ENCODE measurements at places on chromosomes 4 and X.

DNA sequence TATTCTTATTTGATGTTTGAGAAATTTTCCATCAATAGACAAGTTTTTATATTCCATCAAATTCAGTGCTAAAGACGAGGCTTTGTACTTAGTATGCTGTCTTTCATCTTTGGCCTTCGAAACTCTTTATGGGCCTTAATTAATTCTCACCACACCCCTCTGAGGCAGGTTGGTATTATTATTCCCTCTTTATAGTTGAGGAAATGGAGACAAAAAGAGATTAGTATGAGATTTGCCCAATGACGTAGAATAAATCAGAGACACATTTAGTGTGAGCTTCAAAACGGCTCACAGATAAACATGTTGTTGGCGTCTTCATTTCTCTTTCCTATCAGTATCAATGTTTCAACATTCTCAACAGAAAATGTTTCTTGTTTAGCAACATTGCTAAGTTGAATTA is 35.9 kb upstream of the PTPN13 start:
- DNase-seq, result no peak

DNA sequence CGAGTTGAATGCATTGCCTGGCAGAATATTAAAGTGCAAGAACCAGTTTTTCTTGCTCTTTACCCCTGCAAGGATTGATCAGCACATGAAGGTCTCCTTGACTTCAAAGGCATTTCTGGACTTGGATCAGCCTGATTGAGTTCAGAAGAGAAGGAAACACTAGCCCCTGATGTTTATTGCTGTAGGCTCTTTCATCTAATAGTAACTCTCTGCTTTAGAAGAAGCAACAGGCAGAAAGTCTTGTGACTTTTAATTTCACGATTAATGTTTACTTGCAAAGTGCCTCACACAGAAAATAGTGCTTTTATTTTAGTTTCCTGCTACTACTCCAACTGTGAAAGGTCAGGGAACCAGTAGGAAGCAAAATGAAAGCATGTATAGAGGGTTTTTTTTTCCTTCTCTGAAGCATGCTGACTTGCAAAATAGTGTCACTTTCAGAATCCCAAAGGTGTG is 69.1 kb downstream of the PCDH7 start:
- no peak for DNase-seq

DNA sequence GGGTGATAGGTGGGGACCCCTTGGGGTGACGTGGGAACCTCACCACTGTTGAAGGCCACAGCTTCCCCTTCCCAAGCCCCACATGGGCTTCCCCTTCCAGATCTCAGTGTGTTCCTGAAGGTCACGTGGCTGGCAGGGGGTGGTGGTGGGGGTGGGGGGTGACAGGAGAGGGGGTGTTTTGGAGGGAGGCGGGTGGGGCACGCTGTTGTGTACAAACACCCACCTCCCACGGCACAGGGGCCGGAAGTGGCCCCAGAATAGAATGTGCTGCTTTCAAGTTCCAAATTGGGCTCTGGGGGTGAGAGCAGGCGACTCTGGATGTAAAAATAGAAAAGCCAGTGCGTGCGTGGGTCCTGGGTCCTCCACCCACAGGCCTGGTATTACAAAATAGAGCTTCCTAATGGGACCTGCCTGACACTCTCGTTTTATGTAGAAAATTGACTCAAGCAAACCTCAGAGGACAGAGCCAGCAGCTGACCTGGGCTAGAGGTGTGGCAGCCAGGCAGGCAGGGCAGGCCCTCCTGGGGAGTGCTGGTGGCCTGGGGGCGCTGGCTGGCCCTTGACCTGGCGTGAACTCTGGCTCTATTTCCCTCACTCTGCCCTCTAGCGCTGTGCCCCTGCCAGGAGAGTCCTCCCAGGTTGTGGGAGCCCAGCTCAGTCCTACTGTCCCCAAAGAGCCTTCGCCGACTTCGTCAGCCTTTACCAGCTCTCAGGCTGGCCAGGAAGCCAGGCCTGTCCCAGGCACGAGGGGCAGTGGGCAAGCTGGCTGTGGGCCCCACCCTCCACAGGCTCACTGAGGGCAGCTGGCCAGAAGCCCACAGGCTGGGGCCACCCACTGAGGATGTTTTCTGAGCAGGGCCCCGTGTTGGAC is 5.4 kb upstream of the SH3BP2 start:
- peak; percentile 80 for DNase-seq

DNA sequence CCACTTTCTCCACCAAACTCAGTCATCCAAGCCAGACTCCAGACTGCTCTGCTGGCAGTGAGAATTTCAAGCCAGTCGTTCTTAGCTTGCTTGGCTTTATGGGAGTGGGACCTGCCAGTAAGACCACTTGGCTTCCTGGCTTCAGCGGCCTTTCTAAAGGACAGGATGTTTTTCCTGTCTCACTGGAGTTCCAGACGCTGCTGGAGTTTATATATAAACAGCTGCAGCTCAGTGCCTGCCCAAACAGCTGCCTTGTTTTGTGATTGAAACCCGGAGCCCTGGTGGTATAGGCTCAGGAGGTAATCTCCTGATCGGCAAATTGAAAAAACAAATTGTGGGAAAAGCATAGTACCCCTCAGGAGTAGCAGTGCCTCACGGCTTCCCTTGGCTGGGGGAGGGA is 1165.8 kb upstream of the ADGRL3 start:
- no peak for DNase-seq

- no peak for DNase-seq
Observed at GRCh38 chr4:56641494-56642051, 39.5 kb downstream of the HOPX start.

- no peak for DNase-seq
Observed at GRCh38 chr4:112514647-112515197, 1.3 kb downstream of the NEUROG2 start.

DNA sequence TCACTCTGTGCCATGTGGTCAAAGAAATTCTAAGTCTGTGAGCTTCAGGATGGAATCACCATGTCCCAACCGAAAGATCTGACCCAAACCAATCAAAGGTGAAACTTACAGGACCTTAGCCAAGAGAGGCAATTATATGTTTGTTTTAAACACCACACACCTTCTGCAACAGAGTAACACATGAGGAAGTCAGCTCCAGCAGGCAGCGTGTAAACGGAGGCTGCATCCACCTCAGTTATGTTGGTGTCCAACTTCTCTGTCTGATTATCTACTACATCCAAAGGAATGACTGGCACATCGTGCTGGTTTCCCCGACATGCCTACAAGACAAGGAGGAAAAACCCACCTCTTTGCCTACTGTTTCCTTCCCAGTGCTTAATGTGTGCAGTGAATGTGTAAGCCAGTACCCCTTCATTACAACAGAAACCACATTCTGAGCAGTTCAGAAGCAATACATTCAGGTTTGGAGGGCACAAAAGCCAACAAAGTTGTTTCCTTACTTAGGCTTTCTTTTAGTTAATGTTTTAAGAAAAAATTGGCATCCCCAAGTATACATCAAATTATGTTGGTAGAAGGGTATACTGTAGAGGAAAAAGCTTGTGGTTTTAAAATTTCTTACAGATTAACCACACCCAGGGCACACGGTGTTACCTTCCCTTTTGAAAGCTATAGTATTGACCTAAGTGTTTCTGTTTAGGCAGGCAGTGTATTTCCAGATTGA is 12.4 kb downstream of the CASP6 start:
- DNase-seq, result no peak
